Heart left ventricle (tissue), 16 donors: ENCODE measurements at places on chromosomes 6 and 20. TPM values are rescaled to one million over a fixed set of nuclear protein-coding genes. Genes with fewer than 3 reads are reported as not detected.

GRCh38 chr20:20303742-20304141 lies 64.2 kb upstream of the INSM1 start:
- H3K4me1 ChIP-seq = no peaks in the 10 kb centered on the region
- no peak overlapping the region for H3K4me3 ChIP-seq
- no peak for DNase-seq
- no peaks in the 10 kb centered on the region for H3K27me3 ChIP-seq
- peak overlapping the region; percentile 52 for H3K27ac ChIP-seq

GRCh38 chr6:109059571-109060021 lies 35.0 kb downstream of the SESN1 start:
- H3K36me3 ChIP-seq = no peaks in the 10 kb centered on the region
- no peaks in the 10 kb centered on the region for H3K27me3 ChIP-seq
- no peak for DNase-seq
- no peak overlapping the region for H3K27ac ChIP-seq
- peaks cover 42% of the 10 kb centered on the region for H3K4me1 ChIP-seq

DNA sequence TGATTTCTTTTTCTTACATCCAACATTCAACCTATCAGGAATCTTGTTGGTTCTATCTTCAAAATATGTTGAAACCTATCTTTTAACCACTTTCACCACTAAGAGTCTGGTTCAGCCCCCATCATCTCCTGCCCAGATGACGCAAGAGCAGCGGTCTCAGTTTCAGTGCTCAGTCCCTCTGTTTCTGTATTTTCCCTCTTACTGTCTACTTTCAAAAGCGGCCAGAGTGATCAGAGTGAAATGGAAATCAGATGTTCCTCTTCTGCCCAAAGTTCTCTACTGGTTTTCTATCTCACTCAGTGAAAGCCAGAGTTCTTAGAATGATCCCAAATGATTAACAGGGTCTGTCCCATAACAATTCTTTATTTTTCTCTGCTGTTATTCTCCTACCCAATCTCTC lies 147.9 kb upstream of the PDE7B start:
- no peaks in the 10 kb centered on the region for H3K4me1 ChIP-seq
- H3K27me3 ChIP-seq = no peaks in the 10 kb centered on the region
- H3K4me3 ChIP-seq = no peak overlapping the region
- no peak for DNase-seq
- no peaks in the 10 kb centered on the region for H3K36me3 ChIP-seq

The HLA-F gene
- total RNA-seq = 34.7 TPM

DNA sequence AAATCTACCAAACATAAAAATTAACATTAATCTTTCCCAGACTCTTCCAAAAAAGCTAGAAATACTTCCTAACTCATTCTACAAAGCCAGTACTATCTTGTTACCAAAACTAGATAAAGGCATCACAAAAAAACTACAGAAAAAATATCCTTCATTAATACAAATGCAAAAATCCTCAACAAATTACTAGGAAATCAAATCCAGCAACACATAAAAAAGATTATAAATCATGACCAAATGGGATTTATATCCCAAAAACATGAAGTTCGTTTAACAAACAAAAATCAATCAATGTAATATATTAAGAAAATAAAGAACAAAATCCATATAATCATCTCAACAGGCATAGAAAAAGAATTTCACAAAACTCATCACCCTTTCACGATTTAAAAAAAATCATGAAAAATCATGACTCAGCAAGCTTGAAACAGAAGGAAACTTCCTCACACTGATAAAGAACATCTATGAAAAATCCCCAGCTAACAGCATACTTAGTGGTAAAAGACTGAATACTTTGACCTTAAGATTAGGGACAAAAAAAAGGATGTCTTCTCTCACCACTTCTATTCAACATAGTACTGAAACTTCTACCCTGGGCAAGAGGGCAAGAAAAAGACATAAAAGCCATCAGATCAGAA lies 43.2 kb downstream of the RANBP9 start:
- no peaks in the 10 kb centered on the region for H3K4me1 ChIP-seq
- H3K4me3 ChIP-seq = no peak overlapping the region
- H3K36me3 ChIP-seq = no peaks in the 10 kb centered on the region
- H3K27ac ChIP-seq = no peak overlapping the region
- H3K27me3 ChIP-seq = no peaks in the 10 kb centered on the region
- DNase-seq = no peak

- no peak overlapping the region for H3K27ac ChIP-seq
- no peak for DNase-seq
- H3K4me1 ChIP-seq = no peaks in the 10 kb centered on the region
These were observed 128.9 kb upstream of the ZNF184 start for GRCh38 chr6:27601668-27602254.

The ARMC12 gene
- not detected for total RNA-seq

The PSMB1 gene
- 146 TPM for total RNA-seq

The NTSR1 gene
- total RNA-seq = not detected

DNA sequence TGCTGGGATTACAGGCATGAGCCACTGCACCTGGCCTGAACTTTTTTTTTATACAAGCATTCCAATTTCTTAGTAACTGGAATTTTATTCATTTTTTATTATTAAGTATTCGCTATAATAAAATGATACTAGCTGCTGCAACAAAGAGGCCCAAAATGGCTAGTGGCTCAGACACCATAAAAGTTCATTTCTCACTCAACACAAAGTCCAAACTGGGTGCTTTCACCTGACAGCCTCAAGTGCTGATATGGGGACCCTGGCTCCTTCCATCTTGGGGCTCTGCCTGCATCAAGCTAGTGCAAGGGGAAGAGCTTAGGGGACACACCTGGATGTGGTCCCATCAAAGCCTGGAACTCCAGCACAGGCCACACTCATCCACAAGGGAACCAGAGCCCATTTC lies 12.2 kb upstream of the NOP56 start:
- DNase-seq = no peak
- no peak overlapping the region for H3K4me3 ChIP-seq
- no peaks in the 10 kb centered on the region for H3K27me3 ChIP-seq
- no peak overlapping the region for H3K27ac ChIP-seq
- H3K4me1 ChIP-seq = no peaks in the 10 kb centered on the region

DNA sequence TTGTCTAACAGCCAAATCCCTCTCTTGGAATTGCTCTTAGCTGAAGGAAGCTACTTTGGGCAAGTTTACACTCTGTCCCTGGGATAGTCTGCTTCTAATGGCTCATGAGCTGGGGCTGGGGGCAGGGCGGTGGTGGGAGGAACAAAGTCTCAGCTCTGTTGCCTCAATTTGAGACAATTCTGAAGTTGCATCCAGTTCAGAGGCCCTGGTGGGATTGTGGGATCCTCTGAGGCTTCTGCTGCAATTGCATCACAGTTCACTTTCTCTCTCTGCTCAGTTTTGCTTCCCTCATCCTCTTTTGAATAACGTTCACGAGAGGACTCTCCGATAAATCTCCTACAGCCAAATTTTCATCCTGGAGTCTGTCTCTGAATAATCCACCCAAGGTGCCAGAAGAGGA lies 440.6 kb upstream of the SLC35B3 start:
- no peaks in the 10 kb centered on the region for H3K4me1 ChIP-seq
- no peaks in the 10 kb centered on the region for H3K36me3 ChIP-seq
- no peak overlapping the region for H3K4me3 ChIP-seq
- no peaks in the 10 kb centered on the region for H3K27me3 ChIP-seq
- H3K27ac ChIP-seq = no peak overlapping the region
